ENCODE measurements at places on chromosomes 12 and 14. TPM values are rescaled to one million over a fixed set of nuclear protein-coding genes. Genes with fewer than 3 reads are reported as not detected.

GRCh38 chr14:79949906-79950305 is 261.4 kb downstream of the DIO2 start:
- no peaks in the 10 kb centered on the region for H3K36me3 ChIP-seq
- DNase-seq: no peak
- H3K4me3 ChIP-seq: no peak overlapping the region
- H3K27me3 ChIP-seq: no peaks in the 10 kb centered on the region

DNA sequence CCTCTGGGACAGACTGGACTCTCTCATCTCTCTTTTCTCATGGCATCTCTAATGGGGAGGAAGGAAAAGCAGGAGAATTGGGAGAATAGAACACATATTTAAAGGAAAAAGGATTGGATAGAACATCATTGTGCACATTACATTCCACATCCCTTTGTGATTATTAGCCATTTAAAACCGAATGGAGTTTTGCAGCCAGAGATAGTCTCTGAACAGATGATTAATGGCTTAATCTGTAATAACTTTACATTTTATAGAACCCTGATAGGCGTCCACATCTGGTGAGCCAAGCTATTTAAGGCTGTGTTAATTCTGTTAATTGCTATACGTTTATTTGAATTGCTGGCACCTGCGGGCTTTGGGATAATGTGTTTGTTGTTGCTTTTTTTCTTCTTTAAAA is 487.3 kb downstream of the NRXN3 start:
- H3K27ac ChIP-seq: no peak overlapping the region
- no peak overlapping the region for H3K4me3 ChIP-seq
- no peaks in the 10 kb centered on the region for H3K36me3 ChIP-seq
- no peaks in the 10 kb centered on the region for H3K27me3 ChIP-seq
- no peaks in the 10 kb centered on the region for H3K4me1 ChIP-seq

GRCh38 chr12:22366181-22366580 is 31.7 kb upstream of the ST8SIA1 start:
- H3K27ac ChIP-seq: no peak overlapping the region
- no peaks in the 10 kb centered on the region for H3K27me3 ChIP-seq
- no peak for DNase-seq
- no peak overlapping the region for H3K4me3 ChIP-seq
- no peaks in the 10 kb centered on the region for H3K4me1 ChIP-seq

KLRK1 gene
- total RNA-seq: 0.95 TPM

DNA sequence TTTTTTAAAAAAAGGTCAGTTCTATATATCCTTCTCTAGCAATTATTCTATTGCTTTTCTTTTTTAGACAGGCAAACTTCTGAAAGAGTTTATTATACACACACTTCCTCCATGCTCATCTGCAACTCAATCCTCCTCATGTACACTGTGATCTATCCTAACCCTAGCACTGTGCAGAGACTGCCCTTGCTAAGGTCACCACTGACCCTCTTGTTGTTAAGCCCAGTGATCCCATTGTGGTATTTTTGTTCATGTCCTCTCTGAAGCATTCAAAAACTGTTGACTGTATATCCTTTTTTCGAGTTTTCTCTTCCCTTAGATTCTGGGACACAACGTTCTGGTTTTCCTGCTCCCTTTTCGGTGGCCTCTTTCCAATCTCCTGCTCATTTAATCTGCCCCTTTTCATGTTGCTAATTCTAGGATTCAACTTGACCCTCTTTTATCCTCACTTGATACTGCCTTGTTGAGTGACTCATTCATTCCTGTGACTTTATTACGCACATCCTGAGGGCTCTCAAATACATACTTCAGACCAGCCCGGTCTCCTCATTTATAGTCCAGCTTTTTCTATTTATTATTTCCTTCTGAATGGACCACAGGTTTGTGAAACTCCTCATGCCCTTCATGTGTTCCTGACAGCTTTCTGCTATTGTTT is 53.9 kb upstream of the PTPRB start:
- H3K27me3 ChIP-seq: no peaks in the 10 kb centered on the region
- no peaks in the 10 kb centered on the region for H3K36me3 ChIP-seq
- no peak for DNase-seq
- H3K4me1 ChIP-seq: no peaks in the 10 kb centered on the region
- H3K27ac ChIP-seq: no peak overlapping the region

CYP27B1 gene
- total RNA-seq: 4.0 TPM

Measured in Panc1 (cell line).